ENCODE measurements at places on chromosomes 13 and 19.

GRCh38 chr19:13430790-13431582 is 75.3 kb downstream of the CACNA1A start:
- peak; percentile 3 for DNase-seq

- no peak for DNase-seq
Observed at GRCh38 chr19:41299046-41299754, 10.8 kb upstream of the CCDC97 start.

GRCh38 chr19:13056052-13056660 is 46.5 kb downstream of the LYL1 start:
- no peak for DNase-seq

- peak; percentile 35 for DNase-seq
Observed at GRCh38 chr19:18700501-18701249, 17.2 kb downstream of the CRTC1 start.

GRCh38 chr13:23618341-23618740 is 48.1 kb downstream of the TNFRSF19 start:
- DNase-seq = no peak

DNA sequence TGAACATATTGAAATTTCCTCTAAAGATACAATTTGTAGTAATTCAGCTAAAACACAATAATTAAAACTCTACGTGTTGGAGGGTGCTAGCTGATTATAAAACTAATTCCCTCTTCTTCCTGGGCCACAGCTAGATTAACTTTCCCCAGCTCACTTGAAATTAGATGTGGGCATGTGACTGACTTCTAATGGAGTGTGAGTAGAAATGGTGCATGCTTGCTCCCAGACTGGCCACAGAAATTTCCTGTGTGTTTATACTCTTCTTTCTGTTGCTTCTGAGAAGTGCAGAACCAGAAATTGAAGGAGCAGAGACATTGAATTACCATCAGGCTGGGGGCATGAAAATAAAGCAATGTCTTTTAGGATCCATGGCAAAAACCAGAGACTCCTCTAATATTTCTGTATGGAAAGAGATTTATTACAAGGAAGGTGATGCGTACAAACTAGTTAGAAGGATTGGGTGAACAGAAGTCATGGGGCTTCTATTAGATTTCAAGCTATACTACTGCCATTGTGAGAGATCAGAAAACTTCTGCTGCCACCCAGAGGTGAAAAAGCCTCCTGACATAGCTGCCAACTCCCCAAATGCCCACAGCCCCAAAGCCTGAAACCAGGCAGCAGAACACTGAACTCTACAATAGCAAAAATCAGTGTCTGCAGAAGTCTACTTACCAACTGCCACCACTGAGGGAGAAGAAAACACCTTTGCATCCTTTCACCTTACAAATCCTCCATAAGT is 379.2 kb upstream of the MIR17HG start:
- DNase-seq = no peak
